Renal cortex interstitium (tissue), 15 donors: ENCODE measurements at places on chromosomes 2 and 18. TPM values are rescaled to one million over a fixed set of nuclear protein-coding genes. Genes with fewer than 3 reads are reported as not detected.

EN1 gene
- polyA plus RNA-seq, result not detected

ZC3H8 gene
- polyA plus RNA-seq, result 16.3 TPM

DNA sequence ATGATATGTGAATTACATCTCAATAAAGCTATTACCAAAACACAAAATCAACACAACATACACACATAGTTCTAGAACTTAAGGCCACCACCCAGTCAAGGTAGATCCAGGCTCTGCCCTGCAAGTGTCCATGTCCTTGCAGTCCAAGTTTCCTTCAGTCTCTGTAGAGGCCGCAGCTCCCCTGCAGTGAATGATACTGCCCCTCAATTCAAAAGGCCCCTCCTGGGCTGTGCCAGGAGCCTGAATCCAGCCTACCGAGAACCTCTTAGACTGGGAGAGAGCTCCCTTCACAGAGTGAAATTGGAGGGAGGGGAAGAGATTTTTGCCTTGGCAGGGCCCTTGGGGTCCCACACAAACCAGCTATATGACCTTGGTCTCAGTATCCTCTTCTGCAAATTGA is 42.5 kb upstream of the ATP6V1B1 start:
- no peak for DNase-seq

DNA sequence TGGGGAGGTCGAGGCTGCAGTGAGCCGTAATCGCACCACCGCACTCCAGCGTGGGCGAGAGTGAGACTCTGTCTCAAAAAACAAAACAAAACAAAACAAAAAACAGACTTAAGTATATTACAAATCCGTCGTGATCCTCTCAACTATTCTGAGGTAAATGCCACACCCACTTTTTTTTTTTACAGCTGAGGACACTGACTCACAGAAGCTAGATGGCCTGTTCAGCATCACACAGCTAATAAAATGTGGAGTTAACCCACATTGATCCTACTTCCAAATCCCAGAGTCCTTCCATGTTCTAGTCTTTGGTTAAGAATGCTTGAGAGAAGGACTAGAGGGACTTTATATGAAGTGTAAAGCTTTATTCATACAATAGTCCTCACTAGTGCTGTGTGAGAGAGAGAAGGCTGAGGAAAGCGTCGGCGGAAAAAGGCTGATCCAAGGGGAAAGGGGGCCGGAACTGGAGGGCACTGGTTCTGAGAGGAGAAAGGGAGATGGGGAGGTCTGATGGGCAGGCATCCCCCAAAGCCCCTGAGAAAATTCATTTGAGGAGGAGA is 627 bp downstream of the RNF25 start:
- DNase-seq, result no peak

GRCh38 chr18:25982153-25982552 is 108.3 kb downstream of the SS18 start:
- DNase-seq, result no peak
